Stimulated activated CD4-positive, alpha-beta T cell treated with anti-CD3 and anti-CD28 coated beads, Interleukin-1b, Interleukin-23, amount 100 ng/mL, for 1 hour (primary cell): ENCODE measurements at places on chromosomes 5 and 9.

DNA sequence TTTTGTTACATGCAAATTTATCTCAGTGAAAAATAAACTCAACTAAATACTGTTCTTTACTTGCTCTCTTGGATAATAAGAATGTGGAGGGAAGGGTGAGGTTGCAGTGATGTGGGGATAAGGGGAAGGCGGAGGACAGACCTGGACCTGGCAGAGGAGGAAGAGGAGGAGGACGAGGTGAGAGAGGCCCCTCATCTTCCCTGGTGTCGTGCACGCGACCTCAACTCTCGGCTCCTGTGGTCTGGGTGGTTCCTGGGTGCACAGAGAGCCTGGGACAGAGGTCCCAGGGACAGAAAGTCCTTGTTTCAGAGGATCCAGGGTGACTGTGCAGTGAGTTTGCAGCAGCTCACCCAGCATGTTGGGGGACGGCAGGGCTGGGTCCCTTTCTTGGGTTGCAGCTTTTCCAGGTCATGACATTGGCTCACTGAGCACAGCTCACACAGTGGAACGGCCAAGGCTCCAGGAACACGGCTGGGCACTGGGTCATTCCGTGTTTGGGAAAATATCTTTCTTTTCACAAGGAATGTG lies 37.7 kb upstream of the LPCAT1 start:
- DNase-seq = no peak

GRCh38 chr9:27339661-27340284 lies 42.8 kb upstream of the EQTN start:
- DNase-seq = no peak

DNA sequence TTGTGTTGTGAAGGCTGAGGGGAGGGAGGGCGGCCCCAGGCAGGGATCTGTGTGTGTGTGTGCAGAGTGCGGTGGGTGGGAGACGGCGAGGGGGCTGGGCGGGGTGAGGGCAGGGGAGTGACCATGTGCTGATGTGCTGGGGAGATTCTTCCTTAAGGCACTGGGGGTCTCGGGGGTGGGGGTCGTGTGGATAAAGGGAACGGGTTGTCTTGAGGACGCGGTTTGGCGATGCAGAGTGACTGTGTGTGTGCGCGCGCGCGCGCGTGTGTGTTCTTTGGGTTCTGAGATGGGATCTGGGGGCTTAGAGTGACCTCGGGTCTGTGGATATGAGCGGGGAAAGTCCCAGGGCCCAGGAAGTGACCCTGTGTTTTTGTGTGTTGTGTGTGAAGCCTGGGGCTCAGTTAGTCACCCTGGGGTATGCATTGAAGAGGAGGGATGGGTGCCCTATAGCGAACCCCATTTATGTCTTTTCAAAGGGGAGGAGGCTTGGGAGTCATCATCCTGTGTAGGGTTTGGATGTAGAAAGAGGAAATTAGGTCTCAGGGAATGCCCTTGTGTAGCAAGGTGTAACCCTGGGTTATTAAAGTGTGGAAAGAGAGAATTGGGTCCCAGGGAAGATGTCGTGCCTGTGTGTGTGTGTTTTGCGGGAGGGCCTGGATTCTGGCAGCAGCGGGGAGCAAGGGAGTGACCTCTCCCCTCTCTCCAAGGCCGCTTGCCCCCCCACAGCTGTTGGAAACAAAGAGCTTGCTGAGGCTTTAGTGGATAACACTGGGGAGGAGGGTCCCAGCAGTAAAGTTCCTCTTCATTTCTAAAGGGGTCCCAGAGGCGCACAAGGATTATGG lies 1.4 kb downstream of the TMEFF1 start:
- DNase-seq = no peak

DNA sequence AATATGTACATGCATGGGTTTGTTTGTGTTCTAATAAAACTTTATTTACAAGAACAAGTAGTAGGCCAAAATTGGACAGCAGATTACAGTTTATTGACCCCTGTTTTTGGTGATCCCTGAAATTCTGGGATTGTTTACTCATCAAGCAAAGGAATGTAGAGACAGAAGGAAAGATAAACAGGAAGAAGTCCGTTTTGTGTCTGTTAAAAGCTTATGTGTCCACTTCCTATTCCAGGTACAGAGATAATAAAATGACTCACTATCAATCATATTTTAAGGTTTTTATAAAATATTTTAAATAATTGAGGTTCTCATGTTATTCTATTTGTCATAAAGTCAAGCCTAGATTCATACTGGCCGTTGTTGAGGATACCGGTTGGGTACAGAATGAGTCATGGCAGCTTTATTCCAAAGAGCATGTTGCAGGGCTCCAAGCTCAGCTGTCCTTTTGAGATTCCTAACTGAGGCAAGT lies 214.9 kb upstream of the DAB2 start:
- DNase-seq = no peak

DNA sequence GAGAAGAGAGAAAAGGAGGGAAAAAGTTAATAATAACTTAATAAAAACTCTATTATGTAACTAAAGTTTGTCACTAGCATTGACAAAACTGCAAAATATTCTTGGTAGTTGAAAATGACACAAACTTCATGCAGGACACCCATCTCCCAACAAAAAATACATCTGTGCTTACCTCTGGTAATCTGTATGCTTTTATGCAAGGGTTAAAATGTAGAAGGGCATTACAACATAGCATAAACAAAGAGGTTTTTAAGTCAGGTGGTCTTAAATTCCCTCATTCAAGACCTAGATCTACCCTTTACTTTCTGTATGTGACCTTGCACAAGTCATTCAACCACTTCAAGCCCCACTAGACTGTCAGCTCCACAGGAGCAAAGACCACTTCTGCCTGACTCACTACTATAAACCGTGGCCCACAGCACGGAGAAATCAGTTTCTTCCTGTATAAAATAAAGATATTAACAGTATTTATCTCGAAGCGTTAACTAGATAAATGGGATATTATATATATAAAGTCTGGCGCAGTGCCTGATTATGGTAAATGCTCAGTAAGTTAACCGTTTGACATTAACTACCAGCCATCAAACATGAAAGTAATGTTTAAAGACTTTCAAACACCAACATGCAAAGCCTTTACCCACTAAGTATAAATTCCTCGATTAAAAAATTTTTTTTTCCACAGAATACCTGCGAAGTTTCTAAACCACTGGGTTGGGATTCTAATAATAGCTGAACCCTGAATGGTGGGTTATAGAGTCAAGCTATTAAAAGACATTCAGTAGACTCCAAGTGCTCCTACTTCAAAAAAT lies 2.0 kb downstream of the FBXL17 start:
- DNase-seq = no peak

DNA sequence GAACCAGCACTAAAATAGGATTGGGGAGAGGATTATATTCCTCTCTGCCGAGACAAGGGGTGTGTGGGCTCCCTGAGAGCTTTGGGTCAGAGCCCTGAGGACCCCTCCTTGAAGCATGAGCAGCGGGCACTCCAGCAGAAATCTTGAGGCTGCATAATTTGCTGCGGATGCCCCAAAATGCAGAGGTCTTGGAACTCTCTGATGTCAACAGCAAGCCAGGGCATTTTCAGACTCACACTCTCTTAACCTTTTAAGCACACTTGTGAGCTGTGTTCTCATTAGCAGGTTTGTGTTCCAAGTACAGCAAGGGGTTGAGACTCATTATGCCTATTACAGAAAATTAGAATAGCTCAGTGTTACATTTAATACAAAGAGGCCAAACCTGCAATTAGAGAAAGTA lies 513.0 kb upstream of the ADAMTS16 start:
- no peak for DNase-seq

DNA sequence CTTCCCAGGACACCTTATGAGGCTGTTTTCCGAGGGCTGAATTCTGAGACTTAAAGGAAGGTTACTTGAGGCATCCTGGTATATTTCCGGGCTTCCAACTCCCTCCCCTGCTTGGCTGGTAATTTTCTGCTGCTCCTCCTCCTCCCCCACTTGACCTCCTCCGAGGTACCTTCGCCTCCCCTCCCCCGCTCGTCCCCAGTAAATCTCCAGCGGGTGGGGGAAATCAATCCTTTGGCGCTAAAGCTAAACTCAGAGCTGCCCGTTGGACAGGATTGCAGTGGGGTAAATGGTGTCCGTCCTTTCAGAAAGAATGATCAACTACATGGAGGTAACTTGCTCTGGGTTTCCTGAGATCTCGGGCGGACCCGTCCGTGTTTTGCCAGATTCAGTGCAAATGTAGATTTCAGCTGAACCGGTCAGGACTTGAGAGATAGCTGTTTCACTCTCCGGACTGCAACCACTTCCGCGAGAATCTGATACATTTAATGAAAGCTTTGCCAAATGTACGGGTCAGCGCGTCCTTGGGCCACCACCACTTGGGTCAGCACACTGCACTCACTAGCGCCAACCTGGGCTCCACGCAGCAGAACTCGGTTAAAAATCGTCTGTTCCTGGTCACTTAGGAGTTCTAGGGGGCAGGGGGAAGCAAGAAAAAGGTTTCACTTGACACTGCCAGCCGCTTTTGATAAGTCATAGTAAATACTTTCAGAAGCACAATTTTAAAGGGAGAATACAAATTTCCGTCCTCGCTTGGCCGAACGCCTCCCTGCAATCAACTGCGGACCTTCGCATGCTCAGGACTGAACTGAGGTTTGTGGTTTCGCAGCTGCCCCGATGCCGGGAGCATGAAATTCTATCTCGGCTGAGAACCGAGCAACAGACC lies 4.6 kb upstream of the ISL1 start:
- DNase-seq = no peak

- no peak for DNase-seq
Observed at GRCh38 chr9:92010705-92011536, 60.9 kb upstream of the ROR2 start.

DNA sequence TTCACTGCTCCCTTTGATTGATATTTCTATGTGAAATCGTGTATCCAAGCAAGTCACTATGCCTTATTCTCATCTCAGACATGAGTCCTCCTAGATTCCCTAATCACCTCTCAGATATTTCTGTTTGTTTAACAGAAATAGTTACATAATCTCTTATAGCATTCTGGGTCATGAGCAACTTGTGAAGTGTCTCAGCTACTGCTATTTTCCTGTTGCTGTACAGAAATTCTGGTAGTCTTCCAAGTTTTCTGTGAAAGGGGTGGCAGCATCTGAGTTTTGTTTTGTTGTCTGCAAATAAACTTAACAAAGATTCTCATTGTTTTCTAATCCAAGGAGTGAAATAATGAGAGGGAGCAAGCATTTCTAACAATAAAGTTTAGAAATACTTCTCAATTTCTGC lies 256.9 kb upstream of the ST8SIA4 start:
- no peak for DNase-seq

DNA sequence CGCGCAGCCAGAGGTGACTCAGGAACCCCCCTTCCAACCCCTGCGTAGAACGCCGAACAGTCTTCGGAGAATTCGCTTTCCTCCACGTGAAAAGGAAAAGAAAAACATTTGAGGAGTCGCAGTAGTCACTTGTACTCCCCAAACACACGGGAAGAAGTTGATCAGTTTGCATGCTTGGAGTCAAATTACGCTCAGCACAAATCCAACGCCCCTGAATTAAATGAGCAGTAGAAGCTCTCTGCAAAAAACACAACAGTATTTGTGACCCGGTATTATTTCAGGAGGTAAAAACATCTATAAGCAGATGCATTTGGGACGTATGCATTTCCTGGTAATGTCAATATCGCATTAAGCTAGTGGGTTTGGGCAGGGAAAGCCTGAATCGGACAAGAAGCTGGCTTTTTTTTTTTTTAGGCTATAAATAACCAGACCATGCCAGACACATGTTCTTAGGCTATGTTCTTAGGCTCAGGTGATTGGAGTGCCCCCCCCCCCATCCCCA lies 854 bp upstream of the ARL15 start:
- no peak for DNase-seq

DNA sequence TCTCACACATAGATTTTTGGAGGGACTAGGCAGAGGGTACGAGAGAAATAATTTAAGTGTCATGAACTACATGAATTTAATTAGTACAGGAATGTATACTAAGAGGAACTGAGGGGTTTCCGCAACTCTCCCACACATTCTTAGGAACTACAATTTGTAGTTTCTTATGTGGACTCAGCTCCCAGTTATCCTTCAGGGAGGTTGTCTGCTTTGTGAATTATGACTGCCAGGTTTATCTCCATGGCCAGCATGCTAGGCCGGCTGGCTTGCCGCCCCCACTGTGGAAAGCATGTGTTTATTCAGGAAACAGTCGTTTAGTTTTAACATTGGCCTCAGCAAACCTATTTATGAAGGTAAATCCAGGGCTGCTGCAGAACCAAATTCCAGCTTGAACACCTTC lies 415.0 kb downstream of the KCTD16 start:
- DNase-seq = no peak

DNA sequence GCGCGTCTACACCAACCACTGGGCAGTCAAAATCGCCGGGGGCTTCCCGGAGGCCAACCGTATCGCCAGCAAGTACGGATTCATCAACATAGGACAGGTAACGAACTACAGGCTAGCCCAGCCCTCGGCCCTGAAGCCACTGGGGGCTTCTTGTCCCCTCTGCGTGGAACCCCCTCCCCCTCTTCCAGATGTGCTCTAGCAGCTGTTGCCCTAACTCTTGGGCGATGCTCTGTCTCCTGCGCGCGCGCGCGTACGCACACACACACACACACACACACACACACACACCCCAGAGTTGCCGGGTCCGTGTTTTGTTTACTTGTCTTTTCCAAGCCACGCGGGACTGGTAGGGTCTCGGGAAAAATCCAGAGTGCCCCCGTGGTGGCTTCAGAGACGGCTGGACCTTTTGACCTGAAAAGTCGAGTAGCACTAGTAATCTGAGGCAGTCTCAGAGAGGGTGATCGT lies 836 bp downstream of the PCSK5 start:
- no peak for DNase-seq

DNA sequence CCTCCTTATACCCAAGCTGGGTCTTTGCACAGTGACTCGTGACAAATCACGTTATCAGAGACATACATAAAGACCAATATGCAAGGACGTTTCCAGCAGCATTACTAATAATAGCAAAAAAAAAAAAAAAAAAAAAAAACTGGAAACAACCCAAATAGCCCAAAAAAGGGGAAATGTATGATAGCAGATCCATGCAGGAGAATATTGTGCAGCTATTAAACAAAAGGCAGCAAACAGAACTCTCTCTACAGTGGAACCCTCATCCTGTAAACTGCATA lies 37.7 kb downstream of the C5orf15 start:
- no peak for DNase-seq

GRCh38 chr5:9698125-9698826 lies 68.1 kb upstream of the TAS2R1 start:
- DNase-seq = no peak

DNA sequence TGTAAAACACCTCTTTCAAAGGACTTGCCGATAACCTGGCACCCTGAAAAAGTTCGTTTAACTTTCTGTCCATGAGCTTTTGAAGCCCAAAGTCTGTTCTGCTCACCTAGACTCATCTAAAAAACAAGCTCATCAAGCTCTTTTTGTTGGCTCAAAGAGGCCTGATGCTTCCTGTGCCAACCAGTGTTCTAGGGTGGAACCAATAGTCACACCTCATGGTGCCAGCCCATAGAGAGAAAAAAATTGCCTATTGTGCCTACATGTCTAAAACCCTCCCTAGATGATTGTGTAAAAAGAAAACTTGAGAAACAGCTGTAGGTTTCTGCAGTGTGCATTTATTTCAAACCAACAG lies 4.7 kb downstream of the SH3RF2 start:
- DNase-seq = no peak

DNA sequence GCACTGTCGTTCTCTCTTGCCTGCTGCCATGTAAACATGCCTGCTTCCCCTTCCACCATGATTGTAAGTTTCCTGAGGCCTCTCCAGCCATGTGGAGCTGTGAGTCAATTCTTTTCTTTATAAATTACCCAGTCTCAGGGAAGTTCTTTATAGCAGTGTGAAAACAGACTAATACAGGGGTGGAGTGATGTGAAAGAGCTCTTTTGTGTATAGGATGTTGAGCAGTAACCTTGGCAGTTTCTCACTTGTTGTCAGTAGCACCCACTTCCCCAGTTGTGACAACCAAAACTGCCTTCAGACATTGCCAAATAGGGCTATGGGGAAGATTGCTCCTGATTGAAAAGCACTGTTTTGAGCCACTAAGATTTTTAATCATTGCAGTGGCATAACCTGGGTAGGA lies 552.2 kb upstream of the ZNF462 start:
- no peak for DNase-seq
